ENCODE measurements at places on chromosomes 1 and 21. TPM values are rescaled to one million over a fixed set of nuclear protein-coding genes. Genes with fewer than 3 reads are reported as not detected.

- no peak for DNase-seq
Measured at GRCh38 chr1:97540346-97540888, 380.4 kb downstream of the DPYD start.

GRCh38 chr1:156658945-156659574 is 17.1 kb downstream of the BCAN start:
- no peak for DNase-seq

DNA sequence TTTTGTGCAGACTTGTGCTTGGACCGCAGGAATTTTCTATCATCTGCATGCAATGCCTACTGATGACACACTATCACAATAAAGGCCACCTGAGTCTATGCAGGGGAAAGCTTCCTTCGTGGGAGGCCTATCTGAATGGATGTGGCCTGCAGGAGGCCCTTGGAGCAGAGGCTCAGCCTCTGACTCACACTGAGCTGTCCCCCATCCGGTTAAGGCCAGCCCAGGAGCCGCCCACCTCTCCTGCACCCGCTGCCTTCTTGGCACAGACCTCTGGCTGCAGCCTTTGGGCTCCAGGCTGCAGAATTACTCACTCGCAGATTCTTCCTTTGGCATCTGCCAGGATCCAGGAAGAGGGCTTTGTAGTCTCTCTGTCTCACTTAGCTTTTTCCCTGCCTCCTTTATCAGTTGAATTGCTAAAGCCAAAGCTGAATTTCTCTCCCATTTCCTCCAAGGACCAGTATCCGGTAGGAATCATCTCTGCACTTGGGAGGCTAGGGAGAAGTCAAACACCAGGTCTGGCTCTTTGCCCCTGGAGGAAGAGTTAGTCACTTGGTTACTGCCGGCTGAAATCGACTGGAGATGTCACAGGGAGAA is 65.1 kb upstream of the JUN start:
- peak; percentile 100 for DNase-seq

The ARTN gene
- total RNA-seq, result 0.91 TPM

GRCh38 chr1:154344977-154345837 is 19.9 kb downstream of the ATP8B2 start:
- DNase-seq, result peak; percentile 56

The OR2T33 gene
- 0.57 TPM for total RNA-seq

- DNase-seq, result no peak
Measured at GRCh38 chr1:225824533-225824941, 14.6 kb downstream of the EPHX1 start.

GRCh38 chr21:44700101-44701022 is 3.4 kb downstream of the KRTAP10-12 start:
- no peak for DNase-seq

GRCh38 chr1:84181350-84182005 is 37.4 kb downstream of the PRKACB start:
- DNase-seq, result no peak

DNA sequence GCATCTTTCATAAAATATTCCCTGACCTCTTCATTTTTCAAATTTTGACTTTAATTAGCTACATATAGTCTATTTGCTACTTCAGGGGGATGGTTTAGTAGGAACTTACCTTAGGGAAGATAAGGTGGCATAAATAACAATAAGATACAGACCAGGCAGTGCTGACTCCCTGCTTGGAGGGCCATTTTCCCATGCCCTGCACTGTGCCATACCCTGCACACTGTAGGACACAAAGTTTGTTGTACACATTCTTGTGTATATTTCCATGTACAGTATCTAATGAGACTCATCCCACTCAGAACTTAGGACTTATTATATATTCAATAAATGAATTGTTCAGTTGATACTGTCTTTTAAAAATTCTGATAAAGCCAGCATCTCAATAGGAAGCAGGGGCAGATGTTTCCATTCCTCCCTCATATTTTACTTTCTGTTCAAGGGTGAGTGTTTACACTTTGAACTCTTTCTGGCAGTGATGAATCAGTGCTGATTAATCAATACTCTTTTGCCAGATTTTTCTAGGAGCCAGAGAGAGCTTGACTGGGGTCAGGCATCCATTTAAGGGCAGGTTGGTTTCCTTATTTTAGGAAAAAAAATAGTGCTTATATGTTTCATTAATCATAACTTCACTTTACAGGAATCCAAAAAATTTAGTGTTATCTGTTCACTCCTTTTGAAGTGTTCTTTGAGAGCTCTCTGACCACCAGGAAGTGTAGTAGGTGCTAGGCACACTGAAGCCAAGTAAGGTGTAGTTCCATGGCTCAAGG is 30.6 kb downstream of the MPZL1 start:
- no peak for DNase-seq

- DNase-seq, result no peak
Measured at GRCh38 chr1:50796272-50796671, 163.8 kb downstream of the FAF1 start.

The KIAA1614 gene
- total RNA-seq, result 0.57 TPM

GRCh38 chr1:186207391-186208085 is 167.5 kb downstream of the TPR start:
- no peak for DNase-seq

The TFF2 gene
- not detected for total RNA-seq

GRCh38 chr1:36857754-36858153 is 176.6 kb downstream of the GRIK3 start:
- no peak for DNase-seq

The KCND3 gene
- not detected for total RNA-seq

The VHLL gene
- total RNA-seq, result not detected

GRCh38 chr1:79603843-79604242 is 597.3 kb upstream of the ADGRL4 start:
- no peak for DNase-seq

The BCL10 gene
- total RNA-seq, result 50.7 TPM

The FCRLB gene
- total RNA-seq, result 1.8 TPM

The LCE1E gene
- total RNA-seq, result not detected

The NR0B2 gene
- not detected for total RNA-seq

DNA sequence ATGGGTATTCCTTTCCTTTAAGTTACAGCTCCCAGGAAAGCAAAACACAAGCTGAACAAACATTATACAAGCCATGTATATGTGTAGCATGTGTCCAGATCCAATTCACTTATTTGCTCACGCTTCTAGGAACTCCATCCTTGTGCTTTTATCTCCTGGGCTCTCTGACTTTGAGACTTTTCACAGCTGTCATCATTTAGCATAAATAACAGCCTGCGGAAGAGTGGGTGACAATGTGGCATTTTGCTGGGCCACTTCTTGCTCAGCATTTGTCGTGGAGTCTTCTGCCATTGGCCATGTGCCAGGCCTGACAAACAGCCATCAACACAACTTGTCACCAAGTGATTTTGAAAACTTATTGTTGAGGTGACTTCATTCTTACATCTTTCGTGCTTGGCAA is 164.3 kb downstream of the KIF26B start:
- no peak for DNase-seq

The WLS gene
- total RNA-seq, result 51.8 TPM

Data from Daoy (cell line).